ENCODE measurements at places on chromosomes 12 and 14.

- no peak for DNase-seq
These were observed 157.7 kb upstream of the KITLG start for GRCh38 chr12:88737838-88738472.

GRCh38 chr14:55353686-55354467 lies 57.8 kb downstream of the ATG14 start:
- no peak for DNase-seq

DNA sequence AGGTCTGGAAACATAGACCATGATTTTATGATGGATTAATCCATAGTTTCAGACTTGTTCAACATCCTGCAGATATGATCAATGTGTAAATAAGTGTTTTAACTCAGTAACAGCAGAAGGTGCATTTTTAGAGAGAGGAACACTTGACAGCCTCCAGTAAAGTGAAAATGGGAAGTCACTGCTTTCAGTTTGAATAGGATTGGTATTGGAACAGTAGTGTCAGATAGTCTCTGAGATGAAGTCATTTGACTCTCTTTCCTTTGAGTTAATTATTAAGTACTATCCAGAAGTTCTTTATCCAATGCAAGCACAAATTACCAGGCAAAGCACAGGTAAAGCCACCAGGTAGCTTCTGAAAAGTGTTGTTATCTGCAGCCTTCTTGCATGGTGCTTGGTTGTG lies 14.5 kb upstream of the NAV3 start:
- no peak for DNase-seq

DNA sequence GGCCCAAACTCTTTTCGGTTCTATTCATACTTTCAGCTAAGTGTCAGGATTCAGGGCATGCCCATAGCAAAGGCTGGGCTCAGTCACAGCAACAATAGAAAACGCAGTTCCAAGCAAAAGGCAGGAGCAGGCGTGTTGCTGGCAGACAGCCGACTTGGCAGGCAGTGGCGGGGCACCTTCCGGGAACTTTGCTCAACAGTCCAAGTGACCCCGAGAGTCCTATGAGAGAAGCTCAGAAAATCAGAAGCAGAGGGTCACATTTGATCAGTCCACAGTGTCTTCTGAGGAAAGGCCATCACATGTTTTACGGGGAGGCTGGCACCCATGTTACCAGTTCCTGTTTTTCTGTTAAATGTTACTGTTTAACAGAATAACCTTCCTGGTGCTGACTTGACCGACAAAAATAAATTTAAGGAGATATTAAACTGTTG lies 115.0 kb downstream of the DACT1 start:
- DNase-seq: peak; percentile 15

GRCh38 chr12:3084742-3085141 lies 7.6 kb downstream of the TSPAN9 start:
- DNase-seq: no peak

Data from DMS 273 treated with DMSO at 0.1 percent for 48 hours (cell line).